ENCODE measurements at places on chromosomes 7 and 10. TPM values are rescaled to one million over a fixed set of nuclear protein-coding genes. Genes with fewer than 3 reads are reported as not detected.

Gene RAB19
- not detected for total RNA-seq

Gene MDH2
- 54.4 TPM for total RNA-seq

Gene OPN4
- not detected for total RNA-seq

Gene RNLS
- 12.6 TPM for total RNA-seq

Gene PRKG1
- 39.7 TPM for total RNA-seq

Gene SFRP4
- 0.32 TPM for total RNA-seq

Gene ENTPD1
- 0.60 TPM for total RNA-seq

Gene LIPN
- total RNA-seq = not detected

Gene C7orf57
- total RNA-seq = not detected

Gene SLC16A9
- 0.26 TPM for total RNA-seq

Gene STK32C
- total RNA-seq = 10.5 TPM

Gene CLIP2
- total RNA-seq = 59.4 TPM

Gene PTPRZ1
- not detected for total RNA-seq

Gene YAE1
- 39.2 TPM for total RNA-seq

All from bronchial smooth muscle cell (primary cell).